ENCODE measurements at places on chromosomes 7 and 10.

GRCh38 chr10:17703706-17704105 is 48.3 kb upstream of the TMEM236 start:
- no peak for DNase-seq

- DNase-seq, result no peak
These were observed 365.1 kb downstream of the GRID1 start for GRCh38 chr10:86001521-86001920.

GRCh38 chr10:104540181-104540580 is 100.9 kb upstream of the SORCS3 start:
- no peak for DNase-seq

- DNase-seq, result no peak
These were observed 131.8 kb downstream of the SEMA3E start for GRCh38 chr7:83517035-83517700.

DNA sequence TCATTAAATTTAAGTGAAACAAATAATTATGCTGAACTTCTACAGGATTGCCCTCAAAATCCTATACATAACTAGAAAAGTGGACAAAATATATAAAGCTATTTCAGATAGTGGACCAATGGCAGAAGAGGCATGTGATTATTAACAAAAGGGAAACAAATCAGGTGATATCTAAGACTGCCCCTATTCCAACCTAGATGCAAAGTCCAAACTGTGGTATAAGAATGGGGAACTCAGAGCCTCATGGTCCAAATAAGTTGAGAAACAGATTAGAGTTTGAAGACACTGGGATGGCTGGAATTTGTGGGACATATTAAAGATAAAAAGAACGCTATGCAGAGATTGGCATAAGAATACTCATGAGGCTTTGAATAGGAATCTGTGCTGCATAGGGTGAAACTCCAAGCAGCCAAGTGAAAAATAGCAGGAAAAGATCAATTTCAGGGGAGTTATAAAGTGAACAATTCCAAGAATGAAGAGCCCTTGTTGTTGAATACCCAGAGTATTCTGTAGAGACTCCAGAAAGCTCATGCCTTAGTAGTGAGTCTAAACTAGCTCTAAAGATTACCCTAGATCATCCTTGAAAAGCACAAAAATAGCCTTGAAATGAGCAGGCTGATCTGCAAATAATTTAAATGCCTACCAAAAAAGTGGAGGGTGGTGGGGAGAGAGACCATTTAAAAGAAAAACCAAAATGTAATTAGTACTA is 152.4 kb downstream of the IMMP2L start:
- no peak for DNase-seq

GRCh38 chr7:19415123-19415522 is 269.9 kb upstream of the FERD3L start:
- DNase-seq, result no peak

- DNase-seq, result no peak
These were observed 171.9 kb downstream of the FGFR2 start for GRCh38 chr10:121426307-121426706.

DNA sequence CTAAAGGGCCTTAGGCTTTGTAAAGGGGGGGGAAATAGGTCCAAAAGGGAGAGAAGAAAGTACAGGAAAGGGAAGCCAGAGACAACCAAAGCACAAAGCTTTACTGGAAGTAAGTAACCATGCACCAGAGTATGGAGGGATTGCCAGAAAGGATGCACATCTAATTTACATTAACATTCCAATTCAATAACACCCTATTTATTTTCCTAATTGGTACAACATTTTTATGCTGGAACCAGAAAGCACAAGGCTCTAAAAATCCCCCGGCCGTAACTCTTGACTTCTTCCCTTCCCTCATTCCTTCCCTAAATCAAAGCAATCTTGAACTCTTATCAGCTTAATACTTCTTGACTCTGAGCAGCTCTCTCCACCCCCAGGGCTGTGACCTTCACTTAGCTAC is 400.0 kb upstream of the CELF2 start:
- no peak for DNase-seq

DNA sequence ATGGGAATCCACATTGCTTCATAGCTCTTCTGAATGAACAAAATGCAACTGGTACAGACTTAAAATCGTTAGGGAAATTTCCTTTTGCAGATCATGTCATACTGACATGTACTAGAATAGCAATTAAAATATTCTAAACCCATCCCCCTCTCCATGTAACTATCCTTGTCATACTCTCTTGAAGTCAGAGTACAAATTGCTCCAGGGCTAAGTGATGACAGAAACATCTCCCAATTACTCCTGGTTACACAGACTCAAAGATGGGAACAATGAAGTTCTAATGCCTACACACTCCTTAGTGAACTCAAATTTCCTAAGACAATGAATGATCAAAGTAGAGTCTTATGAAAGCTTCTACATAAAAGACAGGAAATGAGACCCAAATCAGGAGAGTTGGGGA is 87.2 kb downstream of the PDE1C start:
- no peak for DNase-seq

Data from CD4-positive, alpha-beta T cell treated with Interleukin-12 subunit alpha and Interleukin-12 subunit beta, for 1 hour (primary cell).